ENCODE measurements at places on chromosomes 5 and 9.

GRCh38 chr5:95100551-95100950, 184.3 kb downstream of the MCTP1 start:
- H3K4me1 ChIP-seq = no peaks in the 10 kb centered on the region
- H3K36me3 ChIP-seq = no peaks in the 10 kb centered on the region
- H3K4me3 ChIP-seq = no peak overlapping the region
- H3K27ac ChIP-seq = no peak overlapping the region
- ATAC-seq = no peak

DNA sequence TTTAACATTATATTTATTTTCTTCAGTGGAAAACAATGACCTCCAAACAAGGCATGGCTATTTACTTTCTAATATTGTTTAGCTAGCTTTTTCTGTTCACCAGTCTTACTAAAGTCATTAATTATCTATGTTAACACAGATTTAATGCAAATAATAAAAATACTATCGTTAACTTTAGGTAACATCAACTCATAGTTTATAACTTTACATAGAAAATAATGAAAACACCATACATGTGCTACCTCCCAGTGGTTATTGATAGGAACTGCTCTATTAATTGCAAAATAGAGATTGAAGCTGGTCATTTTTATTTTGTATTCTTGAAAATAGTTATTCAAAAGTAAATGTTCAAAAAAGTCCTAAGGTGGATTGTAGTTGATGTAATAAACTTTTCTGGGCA, 78.3 kb upstream of the HCN1 start:
- H3K36me3 ChIP-seq = no peaks in the 10 kb centered on the region
- no peak for ATAC-seq
- H3K4me3 ChIP-seq = no peak overlapping the region

GRCh38 chr5:76794871-76795270, 24.0 kb upstream of the F2RL1 start:
- ATAC-seq = no peak
- peaks cover 5% of the 10 kb centered on the region for H3K27me3 ChIP-seq
- no peaks in the 10 kb centered on the region for H3K36me3 ChIP-seq

DNA sequence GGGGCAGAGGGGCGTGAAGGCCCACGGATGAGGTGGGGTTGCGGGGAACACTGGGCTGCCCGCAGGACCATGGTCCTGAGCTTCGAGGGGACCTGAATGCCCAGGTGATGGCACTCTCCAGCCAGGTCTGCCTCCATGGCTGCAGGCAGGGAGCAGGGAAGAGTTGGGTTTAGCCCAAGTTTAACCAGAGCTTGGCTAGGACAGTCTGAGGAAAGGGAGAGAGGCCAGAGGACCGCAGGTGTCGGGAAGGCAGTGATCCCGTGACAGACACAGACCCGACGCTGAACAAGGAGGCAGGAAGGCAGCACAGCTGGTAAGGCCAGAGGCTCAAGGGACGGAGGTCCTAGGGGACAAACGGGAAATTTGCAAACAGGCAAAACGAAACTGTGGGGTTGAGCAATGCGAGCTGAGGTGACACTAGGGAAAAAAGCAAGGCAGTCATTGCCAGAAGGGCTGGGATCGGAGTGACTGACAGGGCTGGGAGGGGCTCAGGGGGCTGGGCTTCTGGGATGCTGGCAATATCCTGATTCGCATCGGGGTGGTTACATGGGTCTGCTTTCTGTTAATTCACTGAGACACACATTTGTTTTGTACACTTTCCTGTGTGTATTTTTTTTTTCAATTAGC, 25.0 kb downstream of the ARPC5L start:
- H3K36me3 ChIP-seq = peaks cover 62% of the 10 kb centered on the region
- ATAC-seq = peak; percentile 36
- no peaks in the 10 kb centered on the region for H3K27me3 ChIP-seq
- H3K4me3 ChIP-seq = no peak overlapping the region

GRCh38 chr9:7507566-7508270, 291.9 kb downstream of the DMAC1 start:
- H3K27me3 ChIP-seq = peaks cover 10% of the 10 kb centered on the region
- ATAC-seq = no peak
- H3K4me1 ChIP-seq = no peaks in the 10 kb centered on the region
- H3K36me3 ChIP-seq = no peaks in the 10 kb centered on the region
- H3K27ac ChIP-seq = no peak overlapping the region

- no peak overlapping the region for H3K4me3 ChIP-seq
- H3K4me1 ChIP-seq = no peaks in the 10 kb centered on the region
- no peaks in the 10 kb centered on the region for H3K36me3 ChIP-seq
- no peak overlapping the region for H3K27ac ChIP-seq
- H3K27me3 ChIP-seq = peaks cover 48% of the 10 kb centered on the region
- ATAC-seq = no peak
These were observed 37.8 kb upstream of the SPDL1 start for GRCh38 chr5:169545762-169546161.

DNA sequence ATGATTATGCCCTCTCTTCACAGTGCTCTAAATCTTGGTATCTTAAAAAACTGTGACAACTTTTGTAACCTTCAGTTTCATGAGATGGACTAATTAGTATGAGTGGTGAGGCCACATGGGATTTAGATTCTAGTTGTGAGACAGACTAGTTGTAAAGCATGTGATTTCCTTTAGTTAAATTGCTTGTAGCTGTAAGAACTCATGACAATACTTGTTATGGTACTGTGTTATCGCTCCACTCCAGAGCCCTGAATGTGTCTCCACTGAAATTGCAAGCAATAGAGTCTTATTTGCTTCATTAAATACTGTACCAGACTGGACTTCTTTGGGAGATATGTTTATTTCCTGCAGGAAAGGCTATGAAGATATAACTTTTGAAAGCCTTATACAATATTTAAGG, 1198.3 kb upstream of the CDH6 start:
- ATAC-seq = no peak
- H3K27ac ChIP-seq = no peak overlapping the region
- no peaks in the 10 kb centered on the region for H3K4me1 ChIP-seq
- H3K27me3 ChIP-seq = no peaks in the 10 kb centered on the region

GRCh38 chr5:64978546-64978945, 209.8 kb downstream of the CWC27 start:
- no peak overlapping the region for H3K4me3 ChIP-seq
- no peaks in the 10 kb centered on the region for H3K4me1 ChIP-seq
- H3K27me3 ChIP-seq = no peaks in the 10 kb centered on the region
- H3K27ac ChIP-seq = no peak overlapping the region
- H3K36me3 ChIP-seq = peaks cover 32% of the 10 kb centered on the region
- ATAC-seq = no peak

DNA sequence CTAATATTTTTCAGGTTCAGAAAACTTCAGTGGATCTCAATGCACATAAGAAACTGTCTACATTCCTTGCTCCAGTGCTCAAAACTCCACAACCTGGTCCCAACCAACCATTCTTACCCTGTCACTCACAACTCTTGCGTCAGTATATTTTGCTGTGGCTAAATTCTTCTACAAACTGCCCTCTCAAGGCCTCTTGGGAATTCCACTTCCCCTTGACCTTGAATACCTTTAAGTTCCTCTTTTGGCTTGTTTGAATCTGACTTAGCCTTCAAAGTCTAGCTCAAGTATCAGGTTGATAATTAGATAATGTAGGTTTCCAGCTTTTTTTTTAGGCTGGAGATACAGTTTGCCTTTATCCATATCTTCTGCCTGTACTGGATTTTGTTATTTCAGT, 128.3 kb downstream of the SLF1 start:
- peak; percentile 80 for ATAC-seq
- H3K36me3 ChIP-seq = no peaks in the 10 kb centered on the region
- peaks cover 50% of the 10 kb centered on the region for H3K4me1 ChIP-seq
- H3K27ac ChIP-seq = peak overlapping the region; percentile 88

DNA sequence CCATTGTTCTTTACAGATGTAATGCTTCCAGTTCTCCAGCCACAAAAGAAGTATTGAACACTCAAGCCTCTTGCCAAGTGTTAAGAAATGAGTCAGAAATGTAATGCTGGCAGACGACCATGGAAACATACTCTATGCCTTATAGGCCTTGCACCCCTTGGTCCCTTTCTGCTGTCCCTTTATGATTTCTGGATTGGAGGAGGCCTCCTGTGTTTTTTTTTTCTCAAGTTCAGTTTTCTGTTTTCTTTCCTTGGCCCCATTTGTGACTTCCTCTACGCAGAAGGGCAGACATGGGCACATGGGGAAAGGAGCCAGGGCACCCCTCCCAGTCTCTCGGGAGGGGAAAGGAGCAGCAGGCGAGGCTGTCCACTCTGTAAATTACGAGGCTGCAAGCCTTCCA, 53.4 kb downstream of the SNX18 start:
- ATAC-seq = no peak
- peaks cover 7% of the 10 kb centered on the region for H3K27me3 ChIP-seq
- no peak overlapping the region for H3K4me3 ChIP-seq
- peaks cover 11% of the 10 kb centered on the region for H3K4me1 ChIP-seq
- no peaks in the 10 kb centered on the region for H3K36me3 ChIP-seq

DNA sequence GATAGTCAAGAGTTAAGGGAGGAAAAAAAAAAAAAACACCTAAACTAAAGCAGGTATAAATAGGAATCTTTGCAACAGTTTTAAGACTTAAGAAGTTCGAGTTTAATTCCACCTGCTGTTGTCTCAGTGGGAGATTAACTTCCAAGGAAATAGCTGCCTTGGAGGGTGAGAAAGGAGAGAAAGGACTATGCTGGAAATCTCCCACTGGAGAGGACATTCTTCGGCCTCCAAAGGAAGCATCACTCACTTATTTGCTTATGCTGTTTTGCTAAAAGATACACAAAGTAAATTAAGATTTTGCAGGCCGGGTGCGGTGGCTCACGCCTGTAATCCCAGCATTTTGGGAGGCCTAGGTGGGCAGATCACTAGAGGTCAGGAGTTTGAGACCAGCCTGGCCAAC, 317.9 kb upstream of the MPDZ start:
- H3K4me3 ChIP-seq = no peak overlapping the region
- no peaks in the 10 kb centered on the region for H3K27me3 ChIP-seq
- no peak overlapping the region for H3K27ac ChIP-seq
- H3K36me3 ChIP-seq = no peaks in the 10 kb centered on the region
- no peaks in the 10 kb centered on the region for H3K4me1 ChIP-seq

GRCh38 chr9:120860083-120860482, 16.9 kb downstream of the PHF19 start:
- peak overlapping the region; percentile 30 for H3K27ac ChIP-seq
- ATAC-seq = no peak
- H3K27me3 ChIP-seq = no peaks in the 10 kb centered on the region

DNA sequence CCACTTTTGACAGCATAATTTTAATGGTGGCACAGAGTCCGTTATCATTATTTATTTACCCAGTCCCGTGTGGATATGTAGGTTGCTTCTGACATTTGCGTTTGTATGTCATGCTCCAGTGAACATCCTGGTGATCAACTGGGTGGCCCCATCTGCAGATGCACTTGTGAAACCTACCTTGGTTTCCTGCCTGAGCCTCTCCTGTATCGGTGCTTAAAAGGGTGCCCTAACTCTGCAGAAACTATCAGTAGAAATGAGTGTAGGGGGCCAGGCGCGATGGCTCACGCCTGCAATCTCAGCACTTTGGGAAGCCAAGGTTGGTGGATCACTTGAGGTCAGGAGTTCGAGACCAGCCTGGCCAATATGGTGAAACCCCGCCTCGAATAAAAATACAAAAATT, 92.1 kb upstream of the IER5L start:
- H3K36me3 ChIP-seq = no peaks in the 10 kb centered on the region
- peak overlapping the region; percentile 63 for H3K4me3 ChIP-seq
- H3K27ac ChIP-seq = peak overlapping the region; percentile 65
- peaks cover 38% of the 10 kb centered on the region for H3K4me1 ChIP-seq
- ATAC-seq = peak; percentile 94

DNA sequence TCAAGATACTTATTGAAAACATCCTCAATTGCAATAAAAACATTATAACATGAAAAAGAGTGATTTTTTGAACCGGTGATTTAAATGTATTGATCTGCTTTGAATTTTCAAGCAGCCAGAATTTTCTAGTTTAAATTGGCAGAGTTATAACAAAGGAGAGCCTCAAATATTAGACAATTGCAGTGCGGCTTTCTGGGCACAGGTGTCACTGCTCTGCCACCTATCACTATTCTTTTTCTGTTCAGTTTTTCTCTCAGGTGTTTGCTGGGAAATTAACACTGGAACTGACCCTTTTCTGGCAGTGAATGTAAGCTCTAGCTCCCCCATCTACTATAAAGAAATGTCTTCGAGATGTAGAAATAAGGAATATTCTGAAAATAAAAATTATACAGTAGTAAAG, 23.0 kb downstream of the ZBED3 start:
- H3K27ac ChIP-seq = no peak overlapping the region
- no peak for ATAC-seq
- no peaks in the 10 kb centered on the region for H3K4me1 ChIP-seq
- H3K4me3 ChIP-seq = no peak overlapping the region
- H3K27me3 ChIP-seq = no peaks in the 10 kb centered on the region
- H3K36me3 ChIP-seq = peaks cover 57% of the 10 kb centered on the region

DNA sequence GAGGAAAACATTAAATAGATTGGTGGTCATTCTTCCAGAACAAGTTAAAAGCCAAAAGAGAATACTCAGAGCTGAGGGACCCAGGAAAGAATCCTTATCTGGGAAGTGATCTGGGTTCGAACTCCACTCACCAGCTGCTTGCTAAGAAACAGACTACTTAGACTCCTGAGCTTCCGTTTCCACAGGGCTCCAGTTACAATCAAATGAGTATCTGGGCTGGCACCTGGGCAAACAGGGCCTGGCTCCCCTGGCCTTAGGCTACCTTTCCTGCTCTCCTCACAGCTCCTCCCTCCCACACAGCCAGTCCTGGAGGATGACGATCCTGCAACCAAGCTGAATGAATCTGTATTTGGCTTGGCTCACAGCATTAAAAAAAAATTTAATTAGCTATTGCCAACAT, 2.5 kb downstream of the MAPK9 start:
- no peak overlapping the region for H3K4me3 ChIP-seq
- H3K36me3 ChIP-seq = peaks cover 20% of the 10 kb centered on the region
- peaks cover 54% of the 10 kb centered on the region for H3K4me1 ChIP-seq

- no peak overlapping the region for H3K4me3 ChIP-seq
- peaks cover 1% of the 10 kb centered on the region for H3K4me1 ChIP-seq
- no peak overlapping the region for H3K27ac ChIP-seq
- no peaks in the 10 kb centered on the region for H3K27me3 ChIP-seq
These were observed 55.8 kb downstream of the FAM78A start for GRCh38 chr9:131220485-131220884.

DNA sequence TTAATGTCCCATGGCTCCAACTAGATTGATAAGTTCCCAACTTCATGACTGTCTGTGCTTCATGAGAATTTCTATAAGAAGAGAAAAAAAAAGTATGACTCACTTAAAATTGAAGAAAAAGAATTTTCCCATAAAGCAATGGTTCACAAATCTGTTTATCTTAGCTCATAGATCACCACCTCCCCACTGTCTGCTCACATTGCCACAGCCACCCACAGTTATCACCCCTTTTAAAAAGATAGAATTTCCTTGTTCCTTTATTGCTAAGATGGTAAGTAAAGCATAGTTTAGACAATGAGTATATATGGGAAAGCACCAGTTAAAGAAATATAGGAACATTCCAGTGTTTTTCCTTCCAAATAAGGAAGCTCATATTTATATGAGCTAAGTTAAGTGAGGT, 67.1 kb downstream of the ALDH7A1 start:
- H3K36me3 ChIP-seq = no peaks in the 10 kb centered on the region
- no peak for ATAC-seq
- no peak overlapping the region for H3K27ac ChIP-seq

DNA sequence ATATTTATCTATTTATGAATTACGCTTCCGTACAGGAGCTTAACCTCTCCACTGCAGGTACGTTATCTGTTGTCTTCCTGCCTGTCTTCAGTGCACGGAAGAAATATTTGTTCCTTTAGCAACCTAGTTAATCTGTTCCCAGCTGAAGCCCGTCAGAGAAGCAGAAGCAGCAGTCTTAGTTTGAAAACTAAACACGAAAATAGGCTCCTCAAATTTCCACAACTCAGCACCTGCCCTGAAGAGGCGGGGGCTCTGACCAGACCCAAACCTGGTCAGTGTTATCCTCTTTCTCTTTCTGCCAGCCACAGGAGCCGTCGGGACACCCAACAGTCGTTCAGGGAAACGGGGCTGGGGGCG, 462 bp downstream of the NUDCD2 start:
- peak overlapping the region; percentile 99 for H3K27ac ChIP-seq
- H3K27me3 ChIP-seq = no peaks in the 10 kb centered on the region
- peak overlapping the region; percentile 94 for H3K4me3 ChIP-seq
- peak; percentile 0 for ATAC-seq
